Ovary (tissue), 10 donors: ENCODE measurements at places on chromosomes 13 and 19.

- DNase-seq = no peak
These were observed 1.9 kb downstream of the PPP1R12C start for GRCh38 chr19:55115446-55116065.

GRCh38 chr13:112970552-112971287, 1.7 kb downstream of the MCF2L start:
- DNase-seq = no peak

- no peak for DNase-seq
These were observed 3.3 kb downstream of the MATK start for GRCh38 chr19:3782903-3783302.

DNA sequence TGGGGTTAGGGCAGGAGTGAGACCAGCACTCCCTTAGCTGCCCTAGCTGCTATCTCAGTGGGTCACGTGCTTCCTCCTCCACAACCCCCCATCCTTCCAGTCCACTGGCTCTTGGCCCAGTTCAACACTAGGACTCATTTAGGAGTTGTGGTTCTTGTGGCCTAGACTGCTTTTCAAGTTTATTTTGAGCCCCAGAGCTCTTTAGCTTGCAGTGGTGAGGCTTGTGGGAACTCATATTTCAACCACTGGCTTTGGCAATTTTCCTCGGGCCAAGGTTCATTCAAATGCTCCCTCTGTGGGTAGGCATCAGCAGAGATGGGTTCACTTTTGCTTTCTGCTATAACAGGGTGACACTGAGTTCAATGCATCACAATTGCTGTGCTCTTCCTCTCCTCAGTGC, 436.2 kb upstream of the SLITRK5 start:
- no peak for DNase-seq

GRCh38 chr13:96002322-96003131, 50.7 kb downstream of the UGGT2 start:
- DNase-seq = no peak

DNA sequence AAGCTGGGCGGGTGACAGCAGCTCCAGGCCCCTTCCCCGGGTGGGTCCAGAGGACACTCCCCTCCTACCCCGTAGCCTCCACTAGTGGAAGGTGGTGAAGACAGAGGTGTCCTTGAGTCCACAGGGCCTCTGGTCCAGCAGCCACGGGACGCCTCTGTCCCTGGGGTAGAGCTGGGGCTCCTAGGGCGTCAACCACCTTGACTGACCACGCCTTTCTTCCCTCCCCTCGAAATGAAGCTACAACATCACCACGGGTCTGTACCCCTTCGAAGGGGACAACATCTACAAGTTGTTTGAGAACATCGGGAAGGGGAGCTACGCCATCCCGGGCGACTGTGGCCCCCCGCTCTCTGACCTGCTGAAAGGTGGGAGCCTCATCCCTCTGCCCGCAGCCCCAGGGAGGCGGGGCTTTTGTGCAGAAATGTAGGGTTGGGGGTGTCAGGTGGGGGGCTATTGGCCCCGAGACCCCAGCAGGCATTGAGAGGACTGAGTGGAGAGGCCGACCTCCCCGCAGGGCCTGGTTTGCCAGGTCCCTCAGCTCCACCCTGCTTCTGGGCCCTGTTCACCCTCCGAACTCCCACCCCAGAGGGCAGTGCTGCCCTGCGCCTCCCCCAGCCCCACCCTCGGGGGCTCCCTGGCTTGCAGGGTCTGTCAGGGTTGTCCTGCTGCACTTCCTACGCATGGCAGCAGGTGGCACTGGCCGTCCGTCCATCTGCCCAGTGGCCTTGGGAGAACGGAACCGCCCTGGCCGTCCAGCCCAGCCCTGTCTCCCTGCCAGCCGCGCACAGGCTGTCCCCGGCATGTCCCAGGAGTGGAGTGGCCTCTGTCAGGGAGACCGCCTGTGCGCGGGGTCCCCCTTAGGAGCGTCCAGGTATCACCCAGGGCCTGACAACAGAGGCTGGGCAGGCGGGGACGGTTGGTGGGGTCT, 15.7 kb downstream of the STK11 start:
- DNase-seq = peak; percentile 85

- no peak for DNase-seq
These were observed 13.5 kb downstream of the CLPTM1 start for GRCh38 chr19:44968670-44969069.

DNA sequence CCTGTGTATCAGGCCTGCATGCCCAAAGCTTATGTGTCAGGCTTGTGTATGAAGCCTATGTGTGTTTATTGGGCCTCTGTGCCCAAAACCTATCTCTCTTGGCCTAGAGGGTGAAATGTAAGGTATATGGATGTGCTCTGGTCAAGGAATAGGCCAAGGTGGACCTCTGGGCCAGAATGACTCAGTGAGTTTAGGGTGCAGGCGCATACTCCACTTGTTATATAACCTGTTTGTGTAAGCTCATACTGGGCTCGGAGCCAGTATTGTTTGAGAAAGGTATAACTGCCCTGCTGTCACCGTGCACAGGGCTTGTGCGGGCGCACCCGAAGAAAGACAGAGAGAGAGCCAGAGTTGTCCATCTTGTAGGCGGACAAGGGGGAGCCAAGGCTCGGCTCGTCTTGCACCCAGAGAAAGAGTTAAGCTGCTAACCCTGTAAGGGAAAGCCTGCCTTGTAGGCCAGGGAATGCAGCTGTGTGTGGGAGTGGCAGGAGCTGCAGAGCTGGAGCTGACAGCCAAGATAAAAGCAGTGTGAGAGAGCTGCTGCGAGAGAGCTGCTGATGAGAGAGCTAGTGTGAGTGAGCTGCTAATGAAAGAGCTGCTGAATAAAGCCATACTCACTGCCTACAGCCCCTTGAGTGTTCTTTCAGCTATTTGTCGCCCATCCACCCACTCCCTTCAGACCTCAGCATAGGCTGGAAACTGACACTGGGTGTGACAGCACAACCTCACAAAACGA, 43.4 kb upstream of the N4BP2L1 start:
- peak; percentile 62 for DNase-seq

- peak; percentile 80 for DNase-seq
These were observed 48.6 kb upstream of the ARHGEF7 start for GRCh38 chr13:111066544-111066943.

GRCh38 chr13:51679616-51680015, 95.4 kb downstream of the WDFY2 start:
- no peak for DNase-seq

- DNase-seq = no peak
These were observed 450 bp downstream of the NDUFA11 start for GRCh38 chr19:5903056-5903623.

DNA sequence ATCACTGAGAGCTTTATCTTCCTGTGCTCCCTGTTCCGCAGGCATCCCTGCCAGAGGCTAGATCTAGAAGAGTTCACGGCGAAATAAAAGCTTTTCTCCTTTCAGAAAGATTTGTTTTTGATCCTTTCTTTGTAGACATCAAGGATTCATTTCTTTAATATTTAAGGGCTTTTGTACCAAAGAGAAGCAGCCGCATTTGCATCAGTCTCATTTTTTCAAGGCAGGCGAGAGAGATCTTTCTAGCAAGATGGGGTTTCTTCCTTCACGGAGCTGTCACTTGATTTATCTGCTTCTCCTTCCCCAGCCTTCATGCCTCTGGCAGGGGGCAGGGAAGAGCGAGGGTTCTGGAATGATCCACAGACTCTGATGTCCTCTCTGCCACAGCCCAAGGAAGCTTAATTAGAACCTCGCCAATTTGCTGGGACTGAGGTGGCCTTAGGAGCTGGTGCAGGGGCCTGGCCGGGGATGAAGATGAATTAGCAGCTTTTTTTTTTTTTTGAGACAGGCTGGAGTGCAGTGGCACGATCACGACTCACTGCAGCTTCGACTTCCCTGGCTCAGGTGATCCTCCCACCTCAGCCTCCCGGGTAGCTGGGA, 40.0 kb downstream of the PIN1 start:
- DNase-seq = no peak

GRCh38 chr13:23986619-23987018, 89.3 kb upstream of the C1QTNF9B start:
- no peak for DNase-seq

DNA sequence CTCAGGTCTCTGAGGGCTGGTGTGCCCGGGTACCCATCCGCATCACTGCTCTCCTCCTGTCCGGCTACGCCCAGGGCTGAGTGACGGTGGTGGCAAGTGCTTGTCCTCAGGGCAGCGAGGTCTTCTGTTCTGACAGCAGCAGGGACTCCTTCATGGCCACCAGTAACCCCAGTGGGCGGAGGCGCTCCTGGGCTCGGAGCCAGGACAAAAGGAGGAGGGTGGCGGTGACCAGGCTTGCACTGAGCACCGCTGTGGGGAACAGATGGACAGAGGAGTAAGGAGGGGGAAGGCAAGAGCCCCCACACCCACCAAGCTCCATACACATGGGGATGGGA, 5.8 kb downstream of the CD320 start:
- DNase-seq = peak; percentile 20

DNA sequence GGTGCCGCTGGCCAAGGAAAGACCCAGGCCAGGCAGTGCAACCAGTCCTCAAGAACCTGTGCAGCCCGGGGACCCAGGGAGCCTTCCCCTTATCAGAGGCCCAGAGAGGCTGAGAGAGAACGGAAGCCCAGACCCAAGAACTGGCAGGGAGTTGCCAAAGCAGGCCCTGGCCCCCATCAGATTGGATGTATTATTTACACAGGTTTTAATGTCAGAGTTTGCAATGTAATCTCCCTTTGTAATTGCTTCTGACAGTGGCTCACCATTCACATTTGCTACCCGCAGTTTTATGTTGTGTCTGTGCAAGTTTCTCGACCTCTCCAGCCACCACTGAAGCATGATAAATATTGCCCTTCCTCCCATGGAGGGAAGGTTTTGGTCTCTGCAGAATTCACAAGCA, 660.9 kb downstream of the LIG4 start:
- DNase-seq = no peak

DNA sequence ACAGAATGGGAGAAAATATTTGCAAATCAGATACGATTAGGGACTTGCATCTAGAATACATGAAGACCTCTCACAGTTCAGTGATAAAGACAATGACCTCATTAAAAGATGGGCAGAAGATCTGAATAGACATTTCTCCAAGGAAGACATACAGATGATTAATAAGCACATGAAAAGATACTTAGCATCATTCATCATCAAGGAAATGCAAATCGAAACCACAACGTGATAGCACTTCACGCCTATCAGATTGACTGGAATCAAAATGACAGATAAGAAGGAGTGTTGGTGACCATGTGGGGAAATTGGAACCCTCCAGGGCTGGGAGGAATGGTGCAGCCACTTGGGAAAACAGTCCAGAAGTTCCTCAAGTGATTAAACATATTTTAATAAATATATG, 25.8 kb downstream of the CFAP97D2 start:
- no peak for DNase-seq

DNA sequence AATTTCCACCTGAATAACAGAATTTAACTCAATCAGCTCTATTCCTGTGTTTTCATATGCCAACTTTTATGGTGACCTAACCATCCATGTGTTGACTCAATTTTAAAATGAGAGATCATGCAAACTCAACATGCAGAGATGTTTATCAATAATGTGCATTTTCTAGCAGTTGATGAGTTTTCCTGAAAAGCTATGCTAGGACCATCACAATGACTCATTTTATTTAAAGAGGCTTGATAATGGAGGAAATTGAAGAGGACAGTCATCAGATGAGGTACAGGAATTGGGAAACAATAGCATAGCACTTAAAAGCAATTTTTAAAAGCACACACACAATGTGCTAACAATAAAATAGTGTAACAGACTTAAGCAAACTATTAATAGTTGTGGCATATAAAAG, 127.1 kb downstream of the VWA8 start:
- DNase-seq = no peak

DNA sequence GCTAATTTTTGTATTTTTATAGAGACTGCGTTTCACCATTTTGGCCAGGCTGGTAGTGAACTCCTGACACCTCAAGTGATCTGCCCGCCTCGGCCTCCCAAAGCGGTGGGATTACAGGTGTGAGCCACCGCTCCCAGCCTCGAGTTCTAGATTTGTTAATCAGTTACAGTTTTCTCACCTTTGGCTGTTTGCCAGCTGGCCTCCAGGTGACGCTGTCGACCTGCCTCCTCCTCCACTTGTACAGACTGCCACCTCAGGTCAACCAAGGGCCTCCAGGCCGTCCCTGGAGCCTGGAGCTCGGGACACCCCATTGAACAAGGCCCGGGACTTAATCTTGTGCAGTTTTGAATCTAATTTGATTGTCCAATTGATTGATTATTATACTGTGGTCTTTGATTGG, 45.5 kb downstream of the IER2 start:
- no peak for DNase-seq

- no peak for DNase-seq
These were observed 1.4 kb downstream of the ARHGEF18 start for GRCh38 chr19:7349961-7350711.

DNA sequence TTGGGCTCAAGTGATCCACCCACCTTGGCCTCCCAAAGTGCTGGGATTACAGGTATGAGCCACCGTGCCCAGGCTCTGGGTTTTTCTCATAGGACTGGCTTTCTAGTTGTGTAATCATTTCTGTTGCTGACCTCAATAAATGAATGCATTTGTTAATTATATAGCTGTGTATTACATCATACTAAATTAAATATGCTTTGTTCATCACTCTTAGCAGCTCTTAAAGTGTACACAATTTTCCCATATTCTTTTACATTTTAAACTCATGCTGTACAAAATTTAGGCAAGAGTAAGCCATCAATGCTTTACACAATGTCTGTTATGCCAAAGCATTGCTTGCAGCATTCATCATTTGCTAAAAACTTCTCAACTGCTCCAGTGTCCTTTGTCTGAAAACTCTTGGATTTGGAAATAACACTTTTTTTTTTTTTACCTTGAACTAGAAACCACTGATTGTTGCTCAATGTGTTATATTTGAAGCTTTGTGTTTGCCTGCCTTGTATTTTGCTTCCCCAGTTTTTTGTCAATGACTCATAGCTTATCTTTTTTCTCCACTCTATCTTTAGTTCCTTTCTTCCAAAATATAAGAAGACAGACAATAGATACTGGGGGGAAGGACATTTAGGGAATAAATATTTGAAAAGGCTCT, 31.4 kb downstream of the CCDC122 start:
- no peak for DNase-seq

DNA sequence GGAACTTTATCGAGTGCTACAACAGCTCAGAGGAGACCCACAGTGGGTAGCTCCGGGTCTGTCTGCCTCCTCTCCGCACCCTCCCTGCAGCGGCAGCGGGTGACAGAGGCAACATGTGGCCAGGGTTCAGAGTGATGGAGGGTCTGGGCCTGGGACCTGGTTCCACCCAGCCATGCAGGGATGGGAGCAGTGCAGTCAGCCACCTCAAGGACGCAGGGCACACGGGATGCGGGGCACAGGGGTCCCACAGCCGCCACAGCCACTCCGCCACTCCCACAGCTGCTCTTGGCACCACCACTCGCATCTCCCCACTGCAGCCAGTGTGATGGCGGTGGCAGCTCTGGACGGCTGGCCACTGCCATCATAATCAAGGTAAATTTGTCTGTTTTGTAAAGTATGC, 892.9 kb downstream of the OLFM4 start:
- no peak for DNase-seq
